ENCODE measurements at places on chromosomes 4 and X.

GRCh38 chr4:77581724-77582123, 23.9 kb upstream of the CXCL13 start:
- no peak for DNase-seq

DNA sequence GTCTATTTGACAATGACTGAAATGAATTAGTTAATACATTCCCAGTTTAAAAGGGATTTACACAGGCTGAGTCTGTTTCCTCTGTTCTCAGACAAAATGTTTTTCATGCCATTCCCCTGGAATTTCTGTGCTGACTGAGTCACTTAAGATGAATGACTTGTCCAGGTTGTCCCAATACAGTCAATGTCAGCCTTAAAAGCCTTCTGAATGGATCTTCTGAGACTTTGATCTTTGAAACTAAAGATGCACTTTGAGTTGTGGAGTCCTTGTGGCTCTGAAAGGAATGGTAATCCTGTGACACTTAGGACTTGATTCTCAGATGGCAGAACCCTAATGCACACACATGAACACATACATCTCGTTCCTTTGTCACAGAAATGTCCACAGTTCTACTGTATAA, 622.2 kb upstream of the GRID2 start:
- DNase-seq: no peak

DNA sequence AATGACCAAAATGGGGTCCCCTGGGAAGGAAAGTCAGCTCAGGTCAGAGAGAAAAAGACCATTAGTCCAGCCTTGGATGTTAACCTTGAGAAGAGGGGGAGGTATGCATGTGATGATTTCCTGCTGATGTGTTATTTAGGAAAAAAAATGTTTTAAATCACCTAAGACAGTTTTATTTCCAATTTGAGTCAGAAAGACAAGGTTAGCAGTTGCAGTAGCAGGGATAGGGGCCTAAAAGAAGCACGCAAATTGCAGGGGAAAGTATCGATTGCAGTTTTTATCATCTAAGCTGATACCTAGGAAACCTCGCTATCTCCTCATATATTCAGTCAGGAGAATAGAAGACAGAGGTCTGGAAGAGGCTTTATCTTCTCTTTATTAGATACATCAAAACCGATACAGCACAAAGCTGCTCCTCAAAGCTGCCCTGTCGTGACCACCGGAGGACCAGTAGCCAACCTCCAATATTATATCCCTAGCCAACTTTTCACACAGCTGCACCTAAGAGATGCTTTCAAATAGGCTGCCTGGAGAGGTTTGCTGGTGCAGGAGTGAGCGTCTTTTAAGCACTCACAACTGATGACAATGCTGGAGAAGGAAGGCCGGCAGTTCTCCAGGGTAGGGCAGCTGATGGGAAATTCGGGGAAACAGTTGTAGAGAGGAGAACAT, 289.4 kb downstream of the INPP4B start:
- no peak for DNase-seq

DNA sequence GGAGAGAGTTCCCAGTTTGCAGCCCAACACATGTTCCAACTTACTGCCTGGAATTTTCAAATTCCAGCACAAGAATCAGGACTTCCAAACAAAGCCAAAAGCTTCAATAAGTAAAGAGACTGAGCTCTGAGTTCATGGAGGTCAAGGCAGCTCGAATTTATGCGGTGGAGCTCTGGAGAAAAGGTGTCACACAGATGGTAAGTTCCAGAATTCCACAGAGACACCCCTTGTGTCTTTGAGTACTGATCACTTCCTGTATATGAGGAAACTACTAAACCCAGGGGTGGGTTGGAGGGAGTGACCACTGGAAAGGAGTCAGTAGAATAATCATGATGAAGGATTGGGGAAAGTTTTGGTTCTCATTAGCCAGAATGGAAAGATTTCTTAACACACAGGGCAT, 118.5 kb upstream of the GUCY1A1 start:
- DNase-seq: no peak

GRCh38 chr4:8191136-8191747, 7.8 kb upstream of the SH3TC1 start:
- DNase-seq: no peak

GRCh38 chrX:104929324-104929723, 291.2 kb downstream of the TEX13A start:
- no peak for DNase-seq

DNA sequence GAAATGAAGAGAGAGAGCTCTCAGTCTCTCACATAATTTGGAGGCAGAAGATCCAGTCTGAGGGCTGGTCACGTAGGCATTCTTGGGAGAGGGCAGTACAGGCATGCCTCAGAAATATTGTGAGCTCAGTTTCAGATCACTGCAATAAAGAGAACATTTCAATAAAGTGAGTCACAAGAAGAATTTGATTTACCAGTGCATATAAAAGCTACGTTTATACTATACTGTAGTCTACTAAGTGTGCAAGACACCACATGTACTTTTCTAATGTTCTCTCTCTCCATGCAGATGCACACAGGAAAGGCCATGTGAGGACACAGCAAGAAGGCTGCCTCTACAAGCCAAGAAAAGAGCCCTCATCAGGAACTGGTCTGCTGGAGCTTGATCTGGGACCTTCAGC, 583.5 kb upstream of the FAT1 start:
- DNase-seq: no peak

DNA sequence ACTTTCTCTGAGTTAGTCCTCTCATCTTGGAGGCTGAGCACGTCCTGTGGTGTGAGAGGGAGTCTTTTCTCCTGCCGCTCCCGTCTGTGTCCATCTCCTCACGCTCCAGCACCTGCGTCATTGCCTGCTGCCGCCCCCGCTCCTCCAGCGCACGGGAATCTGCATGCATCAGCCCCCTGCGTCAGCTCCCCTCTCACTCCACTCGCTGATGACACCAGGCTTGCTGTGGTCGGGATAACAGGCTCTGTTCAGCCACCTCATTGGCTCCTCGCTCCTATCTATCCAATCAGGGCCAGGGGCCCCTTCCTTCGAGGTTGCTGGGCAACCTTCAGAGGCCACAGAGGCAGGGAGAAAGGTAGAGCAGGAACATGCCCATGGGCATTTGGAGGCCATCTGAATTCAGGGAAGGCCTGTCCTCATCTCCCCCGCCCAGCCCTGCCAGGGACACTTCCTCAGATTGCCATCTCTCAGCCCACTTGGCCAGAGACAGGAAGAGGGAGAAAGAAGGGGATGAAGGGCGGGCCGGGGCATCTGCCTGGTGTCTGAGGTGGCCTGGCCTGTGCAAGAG, 9.3 kb downstream of the ZNF185 start:
- no peak for DNase-seq

GRCh38 chr4:159368320-159368719, 265.4 kb downstream of the RAPGEF2 start:
- DNase-seq: no peak

- DNase-seq: no peak
These were observed 6.5 kb downstream of the CXXC4 start for GRCh38 chr4:104488151-104488550.

DNA sequence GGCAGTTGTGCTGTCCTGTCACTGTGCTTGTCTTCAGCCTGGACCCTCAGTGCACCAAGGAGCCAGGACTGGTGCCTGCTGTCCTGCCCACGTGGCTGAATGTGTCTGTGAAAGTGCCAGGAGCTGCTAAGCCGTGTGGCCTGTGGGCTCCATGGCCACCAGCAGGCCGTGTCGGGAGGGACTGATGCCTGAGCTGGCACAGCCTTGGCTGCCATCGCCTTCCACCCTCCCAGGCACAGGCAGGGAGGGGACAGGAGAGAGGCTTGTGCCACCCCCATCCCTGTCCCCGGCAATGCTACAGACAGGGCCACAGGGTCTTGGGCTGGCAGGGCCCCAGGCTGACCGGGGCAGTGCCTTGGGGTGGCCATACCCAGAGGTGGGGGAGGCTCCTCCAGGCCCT, 24.8 kb downstream of the DOK7 start:
- DNase-seq: no peak

GRCh38 chrX:18031726-18032375, 170.8 kb upstream of the RAI2 start:
- DNase-seq: no peak

GRCh38 chr4:6201580-6202091, 1.3 kb upstream of the JAKMIP1 start:
- DNase-seq: peak; percentile 76

DNA sequence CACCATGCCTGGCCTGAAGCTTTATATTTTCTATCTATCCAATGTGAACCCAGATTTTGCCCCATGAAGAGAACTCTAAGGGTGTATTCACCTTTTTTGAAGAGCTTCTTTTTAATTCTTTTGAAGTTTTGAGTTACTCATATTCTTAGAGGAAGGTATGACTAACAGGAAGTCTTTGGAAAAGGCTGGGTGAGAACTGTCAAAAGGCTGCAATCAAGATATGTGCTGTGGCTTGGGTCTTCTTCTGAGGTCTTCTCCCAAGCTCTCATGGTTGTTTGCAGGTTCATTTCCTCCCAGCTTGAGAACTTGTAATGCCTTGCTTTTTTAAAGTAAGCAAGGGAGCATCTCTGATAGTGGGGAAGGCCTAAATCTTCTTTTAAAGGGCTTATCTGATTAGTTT, 3.1 kb upstream of the C4orf17 start:
- DNase-seq: no peak

- DNase-seq: no peak
These were observed 301.0 kb downstream of the KCTD8 start for GRCh38 chr4:44147571-44148075.

- no peak for DNase-seq
These were observed 239.4 kb downstream of the SPATA18 start for GRCh38 chr4:52290466-52290865.

- DNase-seq: no peak
These were observed 6.9 kb upstream of the MSANTD1 start for GRCh38 chr4:3241898-3242524.

DNA sequence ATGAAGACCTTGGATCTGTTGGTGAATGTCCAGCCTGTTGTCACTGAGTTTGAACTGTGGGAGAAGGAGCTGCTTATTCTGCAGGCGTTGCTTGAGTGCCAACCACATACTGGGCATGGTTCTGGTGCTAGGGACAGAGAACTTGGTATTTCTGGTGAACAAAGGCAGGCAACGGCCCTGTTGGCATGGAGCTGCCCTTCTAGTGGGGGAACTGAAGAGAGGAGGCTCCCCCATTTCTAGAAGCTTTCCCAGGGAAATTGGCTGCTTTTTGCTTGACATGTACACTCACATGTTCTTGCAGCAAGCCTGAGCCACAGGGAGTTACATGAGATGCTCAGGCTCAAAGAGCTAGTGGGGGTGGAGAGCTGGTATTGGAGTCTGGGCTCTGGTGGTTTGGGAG, 8.9 kb upstream of the CD38 start:
- DNase-seq: no peak

- no peak for DNase-seq
These were observed 516.4 kb upstream of the GRIA3 start for GRCh38 chrX:122667667-122668066.

- DNase-seq: no peak
These were observed 67.0 kb upstream of the RPS6KA3 start for GRCh38 chrX:20333672-20334071.

- no peak for DNase-seq
These were observed 102.9 kb downstream of the CEP135 start for GRCh38 chr4:56051710-56052075.

- DNase-seq: no peak
These were observed 531.5 kb upstream of the SLIT2 start for GRCh38 chr4:19720190-19720589.

DNA sequence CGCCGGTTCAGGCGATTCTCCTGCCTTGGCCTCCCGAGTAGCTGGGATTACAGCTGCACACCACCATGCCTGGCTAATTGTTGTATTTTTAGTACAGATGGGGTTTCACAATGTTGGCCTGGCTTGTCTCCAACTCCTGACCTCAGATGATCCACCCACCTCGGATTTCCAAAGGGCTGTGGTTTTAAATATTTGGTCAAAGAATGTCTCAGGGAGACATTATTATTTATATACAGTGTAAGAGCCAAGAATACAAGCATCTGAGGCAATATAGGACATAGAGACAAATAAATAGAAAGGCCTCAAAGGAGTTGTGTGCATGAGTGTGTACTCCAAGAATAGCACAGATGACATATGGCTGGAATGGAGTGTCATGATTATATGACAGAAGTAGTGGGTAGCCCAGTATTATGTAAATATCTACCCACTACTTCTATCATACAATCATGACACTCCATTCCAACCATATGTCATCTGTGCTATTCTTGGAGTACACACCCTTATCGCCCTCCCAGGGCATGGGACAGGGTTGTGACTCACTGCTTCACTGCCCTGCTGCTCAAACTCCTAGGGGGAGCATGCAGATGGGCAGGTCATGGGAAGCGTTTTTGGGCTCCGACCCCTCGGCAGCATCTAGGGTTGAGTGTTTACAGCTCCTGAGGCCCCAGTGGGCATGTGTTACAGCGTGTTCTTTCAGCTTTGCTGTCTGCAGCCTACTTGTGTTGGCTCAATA, 1649.8 kb upstream of the PCDH10 start:
- DNase-seq: no peak

GRCh38 chr4:6620296-6620695, 20.2 kb upstream of the MRFAP1 start:
- no peak for DNase-seq

DNA sequence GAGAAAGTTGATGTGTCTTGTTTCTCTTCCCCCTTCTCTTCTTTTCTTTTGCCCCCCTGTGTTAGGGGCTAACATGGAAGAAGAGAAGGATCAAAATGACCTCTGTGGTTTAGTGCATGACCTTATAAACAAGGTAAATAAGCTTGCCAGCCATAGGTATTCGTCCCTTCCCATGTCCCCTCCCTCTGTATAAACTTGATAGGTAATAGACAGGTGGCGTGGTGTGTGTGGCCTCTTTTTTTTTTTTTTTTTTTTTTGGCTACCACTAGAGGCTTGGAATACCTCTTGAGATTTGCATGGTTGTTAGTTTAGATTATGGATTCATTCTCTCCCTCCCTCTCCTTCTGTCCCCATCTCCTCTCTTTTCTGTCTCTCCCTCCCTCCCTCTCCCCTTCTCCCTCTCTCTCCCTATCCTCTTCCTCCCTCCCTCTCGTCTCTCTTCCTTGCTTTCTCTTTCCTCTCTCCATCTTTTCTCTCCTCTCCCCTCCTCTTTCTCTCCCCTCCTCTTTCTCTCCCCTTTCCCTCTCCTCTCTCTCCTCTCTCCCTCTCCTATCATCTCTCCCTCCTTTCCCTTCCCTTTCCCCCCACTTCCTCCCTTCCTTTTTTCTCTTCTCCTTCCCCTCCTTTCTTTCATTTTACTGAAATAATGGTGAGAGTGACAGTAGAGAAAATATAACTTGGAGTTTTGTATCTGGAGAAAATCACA, 134.4 kb downstream of the AFF1 start:
- no peak for DNase-seq

DNA sequence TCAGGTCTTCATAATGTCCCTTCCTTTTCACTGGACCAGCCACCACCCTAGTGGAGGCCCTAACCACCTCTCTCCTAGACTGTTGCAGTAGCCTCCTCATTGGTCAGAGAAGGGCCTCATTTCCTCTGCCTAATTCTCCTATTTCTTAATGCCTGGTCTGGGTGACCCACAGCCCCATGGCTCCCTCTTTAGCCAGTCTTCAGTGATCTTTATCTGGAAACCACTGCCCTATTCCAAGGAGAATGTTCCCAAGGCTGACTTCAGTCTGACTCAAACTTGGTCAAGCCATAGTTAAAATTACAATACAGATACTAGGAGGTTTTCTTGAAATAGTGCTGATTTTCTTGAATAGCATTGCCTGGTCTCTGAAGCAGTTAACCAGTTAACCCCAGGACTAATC, 53.6 kb upstream of the PRPS1 start:
- no peak for DNase-seq

GRCh38 chr4:109155682-109156283, 146.7 kb downstream of the COL25A1 start:
- no peak for DNase-seq

- DNase-seq: peak; percentile 97
These were observed 202.7 kb downstream of the OR13H1 start for GRCh38 chrX:131746491-131746968.

GRCh38 chr4:98519268-98519977, 139.0 kb downstream of the TSPAN5 start:
- peak; percentile 52 for DNase-seq

All from Karpas-422 (cell line).